ENCODE measurements at places on chromosomes 5 and 9.
A peak's percentile ranks its signal among the peaks of the same experiment; 100 is the strongest.

DNA sequence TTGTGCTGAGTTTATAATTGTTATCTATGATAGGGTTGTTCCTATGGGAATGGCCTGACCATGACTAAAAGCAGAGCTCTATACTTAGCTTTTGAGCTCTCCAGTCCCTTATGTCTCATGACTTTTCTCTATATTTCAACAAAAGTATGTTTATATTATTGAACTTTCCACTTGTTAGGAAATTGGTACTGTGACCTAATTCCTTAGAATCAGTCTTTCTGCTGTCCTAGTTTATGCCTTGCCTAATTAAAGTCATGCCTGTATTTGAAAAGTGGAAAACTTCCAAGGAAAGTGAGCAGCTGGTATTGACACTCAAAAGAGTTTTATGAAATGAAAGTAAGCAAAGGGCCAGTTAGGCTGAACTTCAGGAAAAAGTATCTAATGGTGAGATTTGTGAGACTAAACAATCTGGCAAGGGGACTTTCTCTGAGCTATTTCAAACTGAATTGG, 68.6 kb downstream of the XRCC4 start:
- no peak for DNase-seq

GRCh38 chr5:42929871-42930270, 110.2 kb downstream of the ANXA2R start:
- DNase-seq, result no peak

DNA sequence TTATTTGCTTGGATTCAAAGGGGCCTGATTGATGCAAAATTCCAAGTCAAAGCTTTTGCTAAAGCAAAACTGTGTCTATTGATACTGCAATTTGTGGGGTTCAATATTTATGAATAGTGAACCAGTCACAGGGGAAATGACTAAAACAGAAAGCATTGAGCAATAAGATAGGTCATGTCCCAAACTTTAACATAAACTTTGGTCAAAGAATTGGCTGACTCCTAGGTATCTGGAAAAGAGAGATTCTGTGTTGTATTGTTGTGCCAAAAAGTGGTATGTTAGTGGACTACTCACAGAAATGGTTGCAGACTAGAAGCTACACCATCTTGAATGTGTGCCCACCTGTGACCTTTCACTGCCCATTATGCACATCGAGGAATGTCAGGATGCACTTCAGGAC, 585.5 kb upstream of the RGMB start:
- no peak for DNase-seq

- DNase-seq, result no peak
Measured at GRCh38 chr9:14466828-14467227, 152.9 kb upstream of the NFIB start.

DNA sequence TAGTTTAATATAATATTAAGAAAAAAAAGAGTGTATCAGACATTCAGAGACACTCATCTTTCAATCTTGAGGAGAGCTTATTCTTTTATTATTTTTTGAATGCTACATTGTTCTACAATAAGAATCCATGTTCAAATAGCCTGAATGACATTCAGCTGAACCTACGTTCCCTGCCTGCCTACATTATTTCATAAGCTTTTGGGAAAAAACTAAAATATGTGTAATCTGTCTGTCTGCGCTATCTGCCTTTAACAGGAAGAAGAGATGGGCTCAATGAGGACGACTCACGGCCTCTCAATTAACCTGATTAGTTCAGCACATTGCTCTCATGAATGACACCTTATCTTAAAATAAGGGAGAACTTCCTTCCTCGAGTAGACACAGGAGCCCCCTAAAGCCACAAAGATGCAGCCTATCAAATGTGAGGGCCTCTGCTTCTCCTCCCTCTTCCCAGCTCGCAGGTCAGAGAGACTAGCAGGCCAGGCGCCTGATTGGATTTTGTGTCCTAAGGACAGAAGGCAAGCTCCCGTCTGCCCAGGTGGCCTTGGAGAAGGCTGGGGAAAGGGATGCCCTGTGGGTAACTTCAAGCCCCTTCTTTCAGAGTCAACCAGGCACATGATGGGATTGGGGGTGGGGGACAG, 37.8 kb downstream of the EBF1 start:
- no peak for DNase-seq

DNA sequence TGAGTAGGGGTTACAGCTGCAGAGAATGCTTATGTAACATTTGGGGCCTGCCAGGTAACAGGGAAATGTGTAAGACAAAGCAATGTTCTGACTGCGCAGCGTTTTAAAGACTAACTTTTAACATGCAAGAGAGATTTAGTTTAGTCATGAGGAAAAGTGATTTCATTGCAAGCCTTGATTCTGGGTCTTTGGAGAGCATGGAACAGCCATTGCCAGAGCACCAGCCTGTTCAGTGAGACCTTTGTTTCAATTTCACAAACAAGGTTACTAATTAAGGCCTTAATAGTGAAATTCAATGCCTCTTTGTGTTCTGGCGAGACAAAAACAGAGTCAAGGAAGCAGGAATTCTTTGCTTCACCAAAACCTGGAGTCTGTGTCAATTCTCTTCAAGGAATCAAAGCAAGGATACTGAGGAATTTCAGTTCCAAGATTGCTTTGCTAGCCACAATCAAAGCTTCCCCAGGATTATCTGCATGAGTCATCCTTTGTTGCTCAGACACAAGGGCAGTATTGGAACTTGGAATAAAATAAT, 14.4 kb downstream of the CKMT2 start:
- DNase-seq, result no peak

- no peak for DNase-seq
Measured at GRCh38 chr9:27847818-27848217, 274.5 kb upstream of the C9orf72 start.

GRCh38 chr9:76399856-76400255, 5.6 kb upstream of the RFK start:
- no peak for DNase-seq

GRCh38 chr5:136133222-136133921, 727 bp downstream of the SMAD5 start:
- DNase-seq, result no peak

GRCh38 chr5:108876451-108876850, 128.8 kb downstream of the FER start:
- DNase-seq, result no peak

- DNase-seq, result no peak
Measured at GRCh38 chr5:108078345-108078744, 303.6 kb downstream of the FBXL17 start.

- DNase-seq, result no peak
Measured at GRCh38 chr5:174236070-174236469, 190.6 kb downstream of the NSG2 start.

DNA sequence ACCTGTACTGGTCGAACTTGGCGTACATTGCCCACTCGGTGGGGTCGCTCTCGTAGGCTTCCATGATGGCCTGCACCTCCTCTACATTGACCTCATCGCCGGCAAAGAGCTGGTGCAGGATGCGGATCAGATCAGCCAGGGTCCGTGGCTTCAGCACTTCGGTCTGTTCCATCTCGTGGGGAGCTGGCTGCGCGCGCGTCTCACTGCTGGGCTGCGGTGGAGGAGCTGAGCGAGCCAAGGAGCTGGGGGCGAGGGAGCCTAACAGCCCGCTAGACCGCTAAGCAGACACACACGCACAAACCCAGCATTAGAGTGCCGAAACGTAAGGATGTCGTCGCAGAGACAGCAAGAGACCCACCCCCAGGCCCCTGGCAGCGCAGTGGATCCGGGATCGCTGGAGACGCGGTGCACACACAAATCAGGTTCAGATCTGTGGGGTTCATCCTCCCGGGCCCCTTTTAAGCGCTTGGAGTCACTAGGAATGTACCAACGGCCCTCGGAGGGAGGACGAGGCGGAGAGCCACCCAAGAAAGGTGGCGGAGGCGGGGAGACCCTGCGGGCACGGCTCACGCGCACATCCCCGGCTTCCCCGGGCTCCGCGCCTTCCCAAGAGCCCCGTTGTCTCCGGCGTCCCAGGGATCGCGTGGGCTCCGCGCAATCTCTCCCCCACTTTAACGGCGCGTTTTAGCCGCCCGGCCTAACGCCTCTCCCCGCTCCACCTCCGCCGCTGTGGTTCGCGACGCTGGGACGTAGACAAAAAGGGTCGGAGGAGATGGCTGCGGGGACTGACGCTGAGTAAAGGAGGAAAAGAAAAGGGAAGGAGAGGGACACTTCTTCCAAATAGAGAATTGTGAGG, at the start of gene CDO1:
Gene CDO1, minus strand, starts transcription at position 434 of the 856 bp plus-strand sequence. Its CDS starts 262 bp downstream, at position 172.
- no peak for DNase-seq

GRCh38 chr5:143056792-143057579, 286.8 kb downstream of the ARHGAP26 start:
- DNase-seq, result no peak

GRCh38 chr9:134412298-134412711, 86.0 kb downstream of the RXRA start:
- DNase-seq, result no peak

- no peak for DNase-seq
Measured at GRCh38 chr9:75855509-75855908, 35.0 kb upstream of the PCSK5 start.

- DNase-seq, result no peak
Measured at GRCh38 chr9:70519912-70520724, 105.7 kb upstream of the KLF9 start.

GRCh38 chr5:68433923-68434879, 218.6 kb downstream of the PIK3R1 start:
- DNase-seq, result peak; percentile 79

DNA sequence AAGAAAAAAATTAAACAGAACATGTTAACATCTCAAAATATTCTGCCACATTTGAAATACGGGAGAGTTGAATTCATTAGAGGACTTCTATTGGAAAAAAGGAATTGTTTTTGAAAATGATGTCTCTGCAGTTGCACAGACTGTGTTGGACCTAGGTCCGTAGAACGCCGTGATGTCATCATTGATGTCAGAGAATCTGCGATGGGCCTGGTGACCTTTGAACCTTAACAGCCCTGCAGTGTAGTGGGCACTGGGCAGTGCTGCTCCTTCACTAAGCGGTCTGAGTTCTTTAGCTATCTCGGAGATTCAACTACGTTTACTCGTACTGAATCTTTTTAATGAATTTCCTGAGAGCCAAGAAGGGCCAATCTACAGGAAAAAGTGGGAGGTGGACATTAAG, at the start of gene FAM170A:
Gene FAM170A, plus strand, starts transcription at position 220 of the 400 bp plus-strand sequence. CDS start 211 bp downstream, outside the sequence.
- no peak for DNase-seq

DNA sequence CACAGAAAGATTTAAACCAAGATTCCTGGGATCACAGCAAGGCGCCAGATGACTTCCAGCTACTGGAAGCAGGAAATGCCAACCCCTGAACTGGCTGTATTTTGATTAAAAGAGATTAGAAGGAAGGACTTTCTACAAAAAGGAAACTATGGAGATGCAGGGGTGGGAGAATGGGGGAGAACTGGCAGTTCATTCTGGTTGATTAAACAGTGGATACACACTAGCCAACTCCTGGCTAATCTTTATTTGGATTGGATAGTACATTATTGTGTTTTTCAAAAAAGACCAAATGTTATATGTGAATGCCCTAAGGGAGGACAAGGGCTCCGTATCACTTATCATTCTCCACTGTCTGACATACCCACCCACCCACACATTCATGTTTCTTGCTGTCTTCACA, 93.2 kb downstream of the CDO1 start:
- no peak for DNase-seq

- no peak for DNase-seq
Measured at GRCh38 chr5:139670369-139671095, 22.4 kb downstream of the CXXC5 start.

GRCh38 chr9:90044710-90045151, 439.9 kb downstream of the GADD45G start:
- no peak for DNase-seq

GRCh38 chr9:127281891-127282290, 17.3 kb downstream of the GARNL3 start:
- DNase-seq, result no peak

DNA sequence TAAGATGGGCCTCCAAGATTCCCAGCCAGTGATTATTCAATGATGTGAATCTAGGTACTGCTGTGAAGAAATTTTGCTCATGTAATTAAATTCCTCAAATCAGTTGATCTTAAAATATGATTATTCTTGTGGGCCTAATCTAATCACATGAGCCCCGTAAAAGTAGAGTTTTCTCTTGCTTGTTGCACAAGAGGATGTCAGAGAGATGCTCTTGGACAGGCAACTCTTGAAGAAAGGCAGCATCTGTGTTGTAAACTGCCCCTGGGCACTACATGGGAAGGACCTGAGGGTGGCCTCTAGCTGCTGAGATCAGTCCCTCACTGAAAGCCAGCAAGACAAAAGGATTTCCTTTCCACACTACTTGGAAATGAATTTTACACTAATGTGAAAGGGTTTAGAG, 132.9 kb downstream of the TRPM3 start:
- no peak for DNase-seq

GRCh38 chr9:129382281-129383018, 204.4 kb upstream of the IER5L start:
- DNase-seq, result no peak

DNA sequence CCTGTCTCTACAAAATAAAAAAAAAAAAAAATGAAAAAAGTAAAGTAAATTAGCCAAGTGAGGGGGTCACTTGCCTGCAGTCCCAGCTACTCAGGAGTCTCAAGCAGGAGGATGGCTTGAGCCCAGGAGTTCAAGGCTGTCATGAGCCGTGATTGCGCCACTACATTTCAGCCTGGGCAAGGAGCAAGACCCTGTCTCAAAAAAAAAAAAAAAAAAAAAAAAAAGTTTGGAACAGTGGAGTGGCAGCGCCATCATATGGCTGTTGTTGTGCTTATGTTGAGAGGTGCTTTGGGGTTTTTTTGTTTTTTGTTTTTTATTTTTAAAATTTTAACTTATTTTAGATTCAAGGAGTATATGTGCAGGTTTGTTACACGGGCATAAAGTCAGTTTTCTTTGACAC, 3.6 kb downstream of the BRIX1 start:
- no peak for DNase-seq

DNA sequence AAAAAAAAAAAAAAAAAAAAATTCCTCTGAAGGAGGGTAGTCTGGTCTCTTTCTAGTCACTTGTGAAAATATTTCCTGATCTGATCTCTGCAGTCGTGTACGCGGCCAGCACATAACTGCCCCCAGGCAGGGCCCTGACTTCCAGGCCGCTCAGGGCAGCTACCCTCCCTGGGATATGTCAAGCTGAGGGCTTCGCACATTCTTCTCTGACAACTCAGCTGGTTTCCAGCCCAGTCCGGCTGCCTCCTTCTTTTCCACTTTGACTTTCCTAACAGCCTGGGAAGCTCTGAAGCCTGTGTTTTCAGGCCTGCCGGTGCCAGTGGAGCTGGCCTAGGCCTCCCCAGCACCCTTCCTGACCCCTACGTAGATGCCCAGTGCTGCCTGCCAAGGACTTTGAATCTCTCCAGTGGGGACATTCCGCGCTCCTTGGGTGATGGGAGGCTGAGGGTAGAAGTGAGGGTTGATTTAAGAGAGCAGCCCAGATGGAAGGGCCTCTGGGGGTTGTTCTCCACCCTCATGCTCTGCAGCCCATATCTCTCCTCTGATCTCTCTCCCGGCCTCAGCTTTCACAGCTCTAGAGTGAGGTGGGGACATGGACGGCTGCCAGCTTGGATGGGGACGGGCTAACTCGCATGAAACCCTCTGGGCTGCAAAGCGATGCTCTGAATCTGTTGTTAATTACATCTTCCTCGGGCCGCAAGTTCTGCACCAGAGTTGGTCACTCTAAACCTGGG, 20.7 kb downstream of the COL5A1 start:
- no peak for DNase-seq

DNA sequence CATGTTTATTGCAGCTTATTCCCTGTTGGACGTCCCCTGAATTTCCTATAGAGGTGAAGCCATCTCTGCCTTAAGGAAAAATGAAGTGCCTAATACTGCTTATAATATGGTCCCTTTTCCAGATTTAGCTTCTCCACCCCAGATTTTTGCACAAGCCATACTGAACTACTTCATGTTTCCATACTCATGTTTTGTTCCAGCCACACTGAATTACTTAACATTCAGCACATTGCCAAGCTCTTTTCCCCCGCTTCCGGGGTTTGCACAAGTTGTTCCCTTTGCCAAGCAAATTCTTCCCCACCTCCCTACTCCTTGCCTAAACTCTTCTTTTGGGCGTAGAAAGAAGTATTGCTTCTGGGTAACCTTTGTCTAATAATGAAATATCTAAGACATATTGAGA, 1.7 kb upstream of the CNTRL start:
- no peak for DNase-seq

Measured in stimulated activated CD4-positive, alpha-beta T cell treated with anti-CD3 and anti-CD28 coated beads, Interleukin-15, amount 100 ng/mL, for 1 hour (primary cell).